Stimulated activated CD4-positive, alpha-beta T cell treated with anti-CD3 and anti-CD28 coated beads, Interleukin-12 subunit alpha, Interleukin-12 subunit beta, amount 100 ng/mL, for 4 hours (primary cell): ENCODE measurements at places on chromosomes 11 and 22.

GRCh38 chr11:19664886-19665548, 47.6 kb upstream of the NAV2 start:
- no peak for DNase-seq

- no peak for DNase-seq
These were observed 70.6 kb downstream of the CTSC start for GRCh38 chr11:88266919-88267318.

DNA sequence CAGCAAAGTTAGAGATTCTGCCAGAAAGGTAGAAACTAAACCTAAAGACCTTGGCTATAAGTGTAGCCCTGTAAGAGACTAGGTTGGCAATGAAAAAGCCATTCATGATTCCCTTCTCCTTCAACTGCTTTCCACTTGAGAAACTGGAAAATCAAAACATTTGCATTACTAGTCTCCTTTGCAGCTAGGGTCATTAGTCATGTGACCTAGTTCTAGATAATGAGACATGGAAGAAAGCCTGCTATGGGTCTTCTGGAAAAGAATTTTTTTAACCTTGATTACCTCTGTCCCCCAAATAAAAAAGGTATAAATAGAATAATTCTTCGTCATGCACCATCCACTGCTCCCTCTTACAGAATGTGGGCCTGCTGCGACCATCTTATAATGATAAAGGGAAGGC, 80.1 kb downstream of the SOX6 start:
- DNase-seq = no peak

- DNase-seq = no peak
These were observed 118.6 kb downstream of the HIPK3 start for GRCh38 chr11:33375688-33376311.

DNA sequence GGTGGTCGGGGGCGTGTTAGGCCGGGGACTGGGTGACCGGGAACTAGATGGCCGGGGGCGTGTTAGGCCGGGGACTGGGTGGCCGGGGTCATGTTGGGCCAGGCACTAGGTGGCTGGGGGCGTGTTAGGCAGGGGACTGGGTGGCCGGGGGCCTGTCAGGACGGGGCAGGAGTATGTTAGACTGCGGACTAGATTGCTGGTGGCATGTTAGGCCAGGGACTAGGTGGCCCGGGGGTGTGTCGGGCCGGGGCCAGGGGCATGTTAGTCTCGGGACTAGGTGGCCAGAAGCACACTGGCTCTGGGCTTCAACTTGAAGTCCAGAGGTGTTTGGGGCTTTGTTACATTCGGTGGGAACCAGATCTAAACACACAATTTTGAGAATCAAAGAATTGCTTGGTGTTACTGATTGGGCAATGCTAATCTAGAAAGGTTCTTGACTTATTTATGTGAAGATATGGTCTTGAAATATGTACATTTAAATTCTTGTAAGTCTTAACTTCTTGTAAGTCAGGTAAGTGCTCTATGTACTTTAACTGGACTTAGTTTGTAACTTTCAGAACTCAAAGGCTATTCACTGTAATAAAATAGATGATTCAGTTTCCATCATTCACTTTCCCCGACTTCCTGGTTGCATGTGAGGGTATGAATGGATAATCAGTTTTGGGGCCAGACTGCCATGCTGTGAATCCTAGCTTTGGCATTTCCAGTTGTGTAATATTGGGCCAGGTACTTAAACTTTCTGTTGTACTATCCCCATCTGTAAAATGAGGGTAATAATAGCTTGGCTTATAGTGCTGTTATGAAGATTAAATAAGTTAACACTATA, 1.1 kb downstream of the EXT2 start:
- DNase-seq = no peak

DNA sequence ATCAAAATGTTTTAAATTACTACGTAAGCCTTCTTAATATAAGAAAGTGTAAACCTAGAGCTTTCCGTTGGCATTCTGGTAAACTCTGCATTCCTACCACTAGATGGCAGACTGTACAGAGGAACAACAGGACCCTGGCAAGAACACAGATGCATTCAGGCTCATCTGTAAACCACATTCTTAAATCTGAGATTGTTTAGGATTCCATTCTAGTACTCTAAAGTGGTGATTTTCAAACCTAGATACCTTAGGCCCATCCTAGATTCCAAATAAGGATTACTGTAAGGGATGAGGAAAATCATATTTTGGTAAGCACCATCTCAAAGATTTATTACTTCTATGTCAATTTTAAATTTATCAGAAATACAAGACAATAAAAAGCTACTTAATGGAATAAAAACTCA, 26.9 kb downstream of the PICALM start:
- DNase-seq = no peak
